Esophagus muscularis mucosa (tissue), 4 donors: ENCODE measurements at places on chromosomes 5 and 9. TPM values are rescaled to one million over a fixed set of nuclear protein-coding genes. Genes with fewer than 3 reads are reported as not detected.

SPARC gene
- total RNA-seq, result 269 TPM

DNA sequence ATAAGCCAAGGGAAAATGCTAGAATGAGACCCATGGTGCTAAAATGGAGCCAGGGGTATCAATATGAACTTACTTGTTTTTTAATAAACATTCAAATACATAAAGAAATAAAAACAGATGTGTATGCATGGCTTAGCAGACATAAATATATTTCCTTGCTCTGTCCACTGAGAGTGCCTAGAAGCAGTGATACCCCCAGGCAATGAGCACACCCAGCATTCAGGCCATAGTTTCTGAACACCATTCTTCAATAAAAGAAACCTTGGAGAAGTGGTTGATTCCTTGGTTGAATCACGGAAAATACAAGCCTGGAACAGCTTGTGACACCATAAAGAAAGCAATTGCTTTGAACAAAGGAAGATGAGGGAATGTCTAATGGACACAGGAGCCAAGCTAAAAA, 16.5 kb downstream of the LARS1 start:
- no peaks in the 10 kb centered on the region for H3K4me1 ChIP-seq
- H3K36me3 ChIP-seq, result peaks cover 67% of the 10 kb centered on the region
- H3K4me3 ChIP-seq, result no peak overlapping the region
- no peak for DNase-seq
- H3K27me3 ChIP-seq, result no peaks in the 10 kb centered on the region

DNA sequence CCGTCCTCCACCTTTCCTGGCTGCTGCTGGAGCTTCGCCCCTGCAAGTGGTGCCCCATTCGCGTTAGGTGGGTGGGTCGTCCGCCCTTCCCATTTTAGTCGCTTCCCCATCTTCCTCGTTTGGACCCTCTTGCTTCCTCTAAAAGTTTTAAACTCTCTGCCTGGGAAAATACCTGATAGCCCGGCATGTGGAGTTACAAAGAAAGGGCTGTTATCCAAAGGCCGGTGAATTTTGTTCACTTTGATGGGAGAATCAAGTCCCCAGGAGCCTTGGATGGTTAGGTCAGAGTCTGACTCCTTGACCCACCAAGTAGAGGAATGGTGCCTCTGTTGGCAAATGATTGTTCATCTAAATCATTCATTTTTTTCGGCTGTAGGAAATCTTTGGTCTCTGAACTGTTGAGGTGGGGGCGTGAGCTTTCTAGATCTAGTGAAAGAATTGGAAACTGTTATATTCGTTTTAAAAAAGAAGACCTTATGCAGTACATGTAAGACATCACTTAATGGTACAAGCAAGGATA, 29.5 kb upstream of the APC start:
- DNase-seq, result peak; percentile 89
- peak overlapping the region; percentile 93 for H3K4me3 ChIP-seq
- no peaks in the 10 kb centered on the region for H3K27me3 ChIP-seq
- no peaks in the 10 kb centered on the region for H3K36me3 ChIP-seq
- peaks cover 58% of the 10 kb centered on the region for H3K4me1 ChIP-seq
- H3K27ac ChIP-seq, result peak overlapping the region; percentile 97

LCN1 gene
- not detected for total RNA-seq

- no peak overlapping the region for H3K4me3 ChIP-seq
- no peak for DNase-seq
- no peaks in the 10 kb centered on the region for H3K4me1 ChIP-seq
- no peaks in the 10 kb centered on the region for H3K27me3 ChIP-seq
Observed at GRCh38 chr9:11755951-11756350, 937.2 kb upstream of the TYRP1 start.

DNA sequence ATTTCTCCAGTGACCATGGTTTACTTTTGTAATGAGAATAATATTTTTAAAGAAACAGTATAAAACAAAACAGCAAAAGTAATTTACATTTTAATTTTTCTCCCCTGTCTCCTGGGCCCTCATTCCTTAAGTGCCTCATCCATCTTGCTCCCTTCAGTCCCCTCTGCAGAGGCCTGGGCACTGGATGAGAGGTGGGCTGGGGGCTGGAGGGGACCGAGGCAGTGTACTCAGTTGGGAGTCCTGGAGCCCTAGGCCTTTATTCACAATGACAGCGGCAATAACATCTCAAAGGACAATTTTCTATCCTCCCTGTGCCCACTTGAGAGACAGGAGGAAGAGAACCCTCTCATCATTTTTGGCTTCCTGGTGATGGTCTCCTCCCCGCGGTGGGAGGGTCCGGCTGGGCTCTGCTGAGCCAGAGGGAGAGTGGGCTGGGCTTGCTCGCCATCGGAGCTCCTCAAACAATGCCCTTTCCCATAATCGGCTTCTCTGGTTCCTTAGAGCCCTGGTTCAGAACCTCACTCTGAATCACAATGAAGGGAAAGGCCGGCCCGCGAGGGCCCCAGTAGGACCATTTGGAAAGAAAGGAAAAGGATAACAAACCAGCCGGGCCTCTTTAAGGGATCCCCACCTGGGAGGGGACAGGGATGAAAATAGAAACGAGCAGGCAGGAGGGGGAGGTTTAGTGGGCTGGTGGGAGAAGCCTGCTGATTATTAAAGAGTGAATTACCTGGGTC, 9.7 kb upstream of the SMIM32 start:
- DNase-seq, result no peak
- H3K27me3 ChIP-seq, result no peaks in the 10 kb centered on the region
- no peak overlapping the region for H3K4me3 ChIP-seq
- no peak overlapping the region for H3K27ac ChIP-seq

DNA sequence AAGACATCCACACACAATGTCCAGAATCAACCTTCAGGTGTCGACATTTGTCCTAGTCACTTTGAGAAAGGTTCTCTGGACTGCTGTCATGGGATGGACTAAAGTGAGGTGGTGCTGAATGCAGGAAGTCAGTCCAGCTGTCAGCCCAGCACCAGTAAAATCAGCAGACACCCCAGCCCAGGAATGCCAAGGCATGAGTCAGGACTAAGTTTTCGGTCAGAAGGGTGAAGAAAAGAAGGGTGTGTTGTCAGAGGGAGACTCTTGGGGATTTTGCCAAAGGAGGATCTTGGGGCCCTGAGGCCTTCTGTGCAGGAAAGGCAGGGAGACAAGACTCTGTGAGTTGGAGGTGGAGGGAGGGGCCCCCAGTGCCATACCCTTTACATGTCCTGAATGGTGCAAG, 69.0 kb upstream of the XPA start:
- no peak overlapping the region for H3K27ac ChIP-seq
- no peaks in the 10 kb centered on the region for H3K4me1 ChIP-seq
- H3K4me3 ChIP-seq, result no peak overlapping the region
- H3K36me3 ChIP-seq, result no peaks in the 10 kb centered on the region
- H3K27me3 ChIP-seq, result peaks cover 38% of the 10 kb centered on the region

- no peaks in the 10 kb centered on the region for H3K27me3 ChIP-seq
- DNase-seq, result no peak
- no peak overlapping the region for H3K27ac ChIP-seq
- H3K36me3 ChIP-seq, result no peaks in the 10 kb centered on the region
- no peaks in the 10 kb centered on the region for H3K4me1 ChIP-seq
- H3K4me3 ChIP-seq, result no peak overlapping the region
Observed at GRCh38 chr5:122759241-122760070, 15.4 kb upstream of the SNX2 start.

DNA sequence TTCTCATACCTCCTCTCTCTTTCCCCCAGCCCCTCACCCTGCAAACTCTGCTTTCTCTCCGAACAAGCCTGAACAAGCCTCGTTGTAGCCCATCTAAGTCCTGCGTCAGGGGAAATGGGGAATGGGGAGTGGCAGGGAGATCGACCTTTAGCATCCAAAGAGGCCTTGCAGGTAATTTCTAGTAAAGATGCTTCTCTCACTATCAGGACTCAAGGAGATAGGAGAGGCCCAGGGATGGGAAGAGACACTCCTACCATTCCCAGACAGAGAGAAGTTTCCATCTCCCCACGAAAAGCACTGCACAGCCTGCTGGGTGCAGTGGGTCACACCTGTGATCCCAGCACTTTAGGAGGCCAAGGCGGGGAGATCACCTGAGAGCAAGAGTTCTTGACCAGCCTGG, 44.4 kb upstream of the CTNNA1 start:
- no peaks in the 10 kb centered on the region for H3K4me1 ChIP-seq
- H3K36me3 ChIP-seq, result no peaks in the 10 kb centered on the region
- no peaks in the 10 kb centered on the region for H3K27me3 ChIP-seq

TLR4 gene
- total RNA-seq, result 46.7 TPM

TAF11L10 gene
- total RNA-seq, result not detected

TLE1 gene
- total RNA-seq, result 76.2 TPM

- H3K4me1 ChIP-seq, result no peaks in the 10 kb centered on the region
- no peak overlapping the region for H3K4me3 ChIP-seq
- H3K27me3 ChIP-seq, result peaks cover under 1% of the 10 kb centered on the region
- DNase-seq, result peak; percentile 68
Observed at GRCh38 chr5:5065472-5065871, 74.7 kb upstream of the ADAMTS16 start.

- no peaks in the 10 kb centered on the region for H3K27me3 ChIP-seq
- H3K4me1 ChIP-seq, result peaks cover 29% of the 10 kb centered on the region
- peak overlapping the region; percentile 99 for H3K4me3 ChIP-seq
Observed at GRCh38 chr5:180291234-180291940, 496 bp downstream of the MAPK9 start.

DNA sequence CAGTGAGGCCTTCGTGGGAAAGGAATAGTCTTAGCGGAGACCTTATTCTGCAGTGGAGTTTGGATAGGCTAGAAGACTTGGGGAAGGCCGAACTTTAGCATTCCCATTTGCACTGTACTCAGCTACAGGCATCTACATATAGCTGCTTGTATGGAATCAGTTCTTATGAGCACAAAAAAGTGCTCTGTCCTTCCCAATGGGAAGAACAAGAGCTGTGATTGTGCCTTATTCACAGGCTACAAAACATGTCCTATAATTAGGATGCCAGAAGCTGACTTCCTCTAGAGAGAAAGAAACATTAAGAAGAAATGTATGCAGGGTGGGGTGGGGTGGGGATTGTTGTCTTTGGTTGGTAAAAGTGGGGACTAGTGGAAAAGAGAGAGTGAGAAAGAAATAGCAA, 154.7 kb downstream of the ATP10B start:
- no peaks in the 10 kb centered on the region for H3K36me3 ChIP-seq
- H3K4me3 ChIP-seq, result no peak overlapping the region
- H3K4me1 ChIP-seq, result no peaks in the 10 kb centered on the region
- no peaks in the 10 kb centered on the region for H3K27me3 ChIP-seq
- no peak for DNase-seq

DNA sequence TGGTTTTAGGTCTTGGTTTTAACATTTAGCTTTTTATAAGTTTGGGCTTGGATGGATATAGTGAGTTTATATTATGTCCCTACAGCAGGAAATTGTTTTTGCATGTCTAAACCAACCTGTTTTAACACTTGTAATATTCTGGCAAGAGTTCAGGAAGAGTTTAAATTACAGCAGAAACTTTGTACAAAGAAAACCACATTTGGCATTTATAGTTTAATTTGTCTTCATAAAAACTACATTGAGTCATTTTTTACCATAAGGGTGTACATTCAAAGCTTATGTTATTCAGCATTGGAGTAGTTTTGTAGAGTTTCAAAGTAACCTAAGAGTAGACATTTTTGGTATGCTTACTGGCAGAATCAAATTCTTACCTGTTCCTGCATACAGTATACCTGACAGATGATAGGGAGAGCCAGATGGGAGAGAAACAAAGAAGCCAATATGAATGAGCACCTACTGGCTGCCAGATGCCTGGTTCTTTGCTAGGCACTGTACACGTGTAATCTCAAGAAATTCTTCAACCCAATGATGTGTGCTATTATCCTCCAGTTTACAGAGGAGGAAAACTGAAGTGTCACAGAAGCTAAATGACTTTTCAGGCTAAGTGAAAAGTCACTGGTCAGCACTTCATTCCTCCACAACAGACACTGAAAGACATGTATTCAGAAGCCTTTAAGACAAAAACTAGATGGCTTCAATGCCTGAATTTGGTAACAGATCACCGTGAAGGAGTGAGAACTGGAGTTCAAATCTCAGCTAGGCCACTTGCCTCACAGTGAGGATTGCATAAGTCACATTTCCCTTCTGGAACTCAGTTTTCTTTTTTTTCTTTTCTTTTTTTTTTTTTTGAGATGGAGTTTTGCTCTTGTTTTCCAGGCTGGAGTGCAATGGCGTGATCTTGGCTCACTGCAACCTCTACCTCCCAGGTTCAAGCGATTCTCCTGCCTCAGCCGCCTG, 25.9 kb upstream of the ECM2 start:
- no peak overlapping the region for H3K27ac ChIP-seq
- H3K27me3 ChIP-seq, result no peaks in the 10 kb centered on the region
- H3K4me3 ChIP-seq, result no peak overlapping the region
- H3K4me1 ChIP-seq, result peaks cover 19% of the 10 kb centered on the region
- H3K36me3 ChIP-seq, result no peaks in the 10 kb centered on the region

- no peak overlapping the region for H3K27ac ChIP-seq
- H3K4me3 ChIP-seq, result no peak overlapping the region
- no peaks in the 10 kb centered on the region for H3K27me3 ChIP-seq
- H3K4me1 ChIP-seq, result peaks cover 15% of the 10 kb centered on the region
- no peak for DNase-seq
Observed at GRCh38 chr5:61167382-61167781, 5.1 kb upstream of the SMIM15 start.

GRCh38 chr5:180769821-180770220, 30.0 kb upstream of the OR2Y1 start:
- H3K36me3 ChIP-seq, result no peaks in the 10 kb centered on the region
- H3K4me1 ChIP-seq, result no peaks in the 10 kb centered on the region
- no peak overlapping the region for H3K4me3 ChIP-seq
- no peaks in the 10 kb centered on the region for H3K27me3 ChIP-seq

TAF11L5 gene
- not detected for total RNA-seq

GRCh38 chr9:94010980-94011533, 55.9 kb upstream of the BARX1 start:
- no peaks in the 10 kb centered on the region for H3K36me3 ChIP-seq
- H3K4me1 ChIP-seq, result peaks cover 16% of the 10 kb centered on the region
- no peaks in the 10 kb centered on the region for H3K27me3 ChIP-seq
